ENCODE measurements at places on chromosomes 2 and 18.

DNA sequence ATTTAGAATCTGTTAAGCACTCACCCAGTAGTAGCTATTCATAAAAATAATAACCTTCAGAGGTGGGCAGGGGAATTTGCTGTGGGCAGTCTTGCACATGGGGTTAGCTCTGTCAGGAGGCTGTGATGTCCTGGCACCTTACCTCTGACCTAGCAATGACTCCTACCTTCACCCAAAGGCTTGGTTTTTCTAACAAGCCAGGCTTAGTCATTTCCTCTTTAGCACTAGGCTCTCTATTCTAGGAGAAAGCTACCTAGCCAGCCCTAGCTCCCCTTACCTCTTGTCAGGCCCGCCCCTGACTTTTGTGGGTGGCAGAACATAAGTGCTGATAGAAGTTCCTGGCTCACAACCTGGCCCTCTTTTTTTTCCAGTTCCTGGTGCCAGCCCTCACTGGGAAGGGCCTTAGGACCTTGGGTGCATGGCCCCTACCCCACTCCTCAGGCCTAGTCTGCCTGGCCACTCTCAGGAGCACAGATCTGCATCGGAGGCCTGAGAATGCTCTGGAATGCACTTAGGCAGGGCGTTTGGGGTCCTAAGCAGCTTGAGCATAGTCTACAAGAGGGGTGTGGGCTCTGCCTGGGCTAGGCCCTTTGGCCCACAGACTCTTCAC is 17.7 kb downstream of the CPLX4 start:
- DNase-seq: no peak

DNA sequence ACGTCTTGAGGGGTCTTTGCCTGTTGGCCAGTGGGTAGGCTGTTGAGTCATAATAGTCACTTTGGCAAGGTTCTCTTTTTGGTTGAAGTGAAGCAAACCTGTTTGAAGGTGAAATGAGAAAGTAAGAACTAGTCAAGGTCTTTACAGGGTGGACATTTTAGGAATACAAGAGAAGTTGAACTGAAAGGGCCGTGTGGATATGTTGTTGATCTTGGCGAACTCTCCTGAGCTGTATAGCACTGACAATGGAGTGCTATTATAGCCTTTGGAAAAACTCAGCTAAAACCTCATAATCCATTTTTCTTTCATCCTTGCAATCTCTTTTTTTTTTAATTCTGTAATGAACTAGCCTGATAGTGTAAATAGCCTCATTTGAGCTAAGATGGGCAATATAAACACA is 248.1 kb downstream of the MEIS1 start:
- no peak for DNase-seq

GRCh38 chr2:170747921-170748320 is 22.3 kb upstream of the ERICH2 start:
- DNase-seq: no peak

GRCh38 chr2:5695654-5696403 is 3.6 kb downstream of the SOX11 start:
- DNase-seq: peak; percentile 54

DNA sequence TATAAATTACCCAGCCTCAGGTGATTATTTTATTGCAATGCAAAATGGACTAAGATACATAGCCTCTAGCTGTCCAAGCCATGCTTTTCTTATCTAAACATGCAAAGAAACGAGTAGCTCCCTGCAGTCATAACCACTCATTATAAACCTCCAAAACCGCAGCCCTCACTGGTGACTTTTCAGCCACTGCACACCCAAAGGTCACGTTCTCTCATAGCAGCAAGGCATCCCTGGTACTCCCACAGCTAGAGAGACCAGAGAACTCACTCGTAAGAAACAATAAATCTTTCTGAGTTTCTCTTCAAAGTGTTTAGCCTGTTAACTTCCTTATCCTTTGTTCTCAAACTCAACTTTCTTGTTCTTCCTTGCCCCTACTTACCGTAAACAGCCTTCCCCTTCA is 28.5 kb upstream of the RALBP1 start:
- DNase-seq: no peak

Data from head of caudate nucleus (tissue), 42 donors.